ENCODE measurements at places on chromosomes 12 and 14.

- DNase-seq: peak; percentile 28
Observed at GRCh38 chr14:97655169-97655948, 858.2 kb downstream of the VRK1 start.

GRCh38 chr14:56085471-56085870 lies 32.7 kb upstream of the PELI2 start:
- DNase-seq: no peak

- no peak for DNase-seq
Observed at GRCh38 chr12:42648061-42648460, 58.5 kb upstream of the PRICKLE1 start.

- DNase-seq: peak; percentile 38
Observed at GRCh38 chr12:116294454-116295165, 17.1 kb upstream of the MED13L start.

GRCh38 chr14:91545204-91545603 lies 35.1 kb upstream of the PPP4R3A start:
- DNase-seq: no peak

DNA sequence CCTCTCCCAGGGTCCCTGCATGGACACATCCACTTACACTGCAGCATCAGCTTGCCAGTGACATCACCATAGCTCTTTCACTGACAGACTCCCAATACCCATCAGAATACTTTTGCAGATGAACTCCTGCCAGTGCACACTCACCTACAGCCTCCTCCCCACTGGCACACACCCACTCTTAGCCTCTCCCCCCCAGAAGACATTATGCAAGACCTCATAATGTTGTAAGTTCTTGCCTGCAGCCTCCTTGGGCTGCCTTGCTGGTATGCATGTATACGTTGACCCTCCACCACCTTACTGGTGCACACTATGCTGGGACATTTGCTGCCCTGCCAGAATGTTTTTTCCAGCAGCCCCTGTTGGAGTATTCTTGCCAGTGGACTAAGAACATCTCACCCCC lies 324.2 kb downstream of the AEBP2 start:
- DNase-seq: no peak

DNA sequence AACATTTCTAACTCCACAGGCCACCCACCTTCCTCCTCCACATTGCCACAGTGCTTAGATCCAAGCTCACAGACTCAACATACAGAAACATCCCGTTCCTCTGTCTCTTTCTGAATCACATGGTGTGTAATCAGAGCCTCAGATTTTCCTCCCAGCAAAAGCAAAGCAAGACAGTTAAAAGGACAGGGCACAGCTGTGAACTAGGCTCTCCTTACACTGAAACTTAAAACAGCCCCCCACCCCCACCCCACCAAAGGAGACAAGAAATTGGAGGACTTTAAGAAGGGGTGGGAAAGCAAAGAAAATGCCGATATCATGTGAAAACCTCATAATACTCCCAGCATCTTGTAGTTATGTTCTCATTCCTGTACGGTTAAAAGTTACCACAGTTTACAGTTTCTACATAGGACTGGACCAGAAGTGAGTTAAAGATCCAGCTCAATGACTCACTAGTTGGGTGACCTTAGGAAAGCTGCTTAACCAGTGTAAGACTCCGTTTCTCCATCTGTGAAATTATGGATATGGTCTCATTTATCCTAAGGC lies 4.8 kb downstream of the YBX3 start:
- DNase-seq: peak; percentile 87

DNA sequence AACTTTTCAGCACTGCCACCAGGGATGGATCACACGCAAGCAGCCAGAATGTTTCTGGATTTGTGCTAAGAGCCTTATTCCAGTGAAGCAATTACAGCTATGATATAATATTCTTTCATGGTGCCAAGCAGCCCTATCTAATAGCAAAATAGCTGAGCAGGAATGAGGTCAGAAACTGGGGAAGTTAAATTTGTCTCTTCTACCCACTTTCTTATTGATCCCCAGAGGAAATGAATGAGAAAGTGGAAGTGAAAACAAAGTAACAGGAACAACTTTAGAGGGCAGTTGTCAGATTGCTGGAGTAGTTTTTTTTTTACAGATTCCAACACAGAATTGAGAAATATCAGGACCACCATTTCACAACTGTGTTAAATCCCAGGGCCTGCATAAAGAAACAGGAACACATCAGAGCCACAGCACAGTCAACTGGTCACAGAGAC lies 44.8 kb downstream of the GCH1 start:
- no peak for DNase-seq

- no peak for DNase-seq
Observed at GRCh38 chr14:32399920-32400319, 70.8 kb downstream of the AKAP6 start.

- DNase-seq: no peak
Observed at GRCh38 chr14:106222311-106222710, 695.9 kb downstream of the TMEM121 start.

GRCh38 chr12:132071040-132071810 lies 72.9 kb downstream of the DDX51 start:
- DNase-seq: no peak

DNA sequence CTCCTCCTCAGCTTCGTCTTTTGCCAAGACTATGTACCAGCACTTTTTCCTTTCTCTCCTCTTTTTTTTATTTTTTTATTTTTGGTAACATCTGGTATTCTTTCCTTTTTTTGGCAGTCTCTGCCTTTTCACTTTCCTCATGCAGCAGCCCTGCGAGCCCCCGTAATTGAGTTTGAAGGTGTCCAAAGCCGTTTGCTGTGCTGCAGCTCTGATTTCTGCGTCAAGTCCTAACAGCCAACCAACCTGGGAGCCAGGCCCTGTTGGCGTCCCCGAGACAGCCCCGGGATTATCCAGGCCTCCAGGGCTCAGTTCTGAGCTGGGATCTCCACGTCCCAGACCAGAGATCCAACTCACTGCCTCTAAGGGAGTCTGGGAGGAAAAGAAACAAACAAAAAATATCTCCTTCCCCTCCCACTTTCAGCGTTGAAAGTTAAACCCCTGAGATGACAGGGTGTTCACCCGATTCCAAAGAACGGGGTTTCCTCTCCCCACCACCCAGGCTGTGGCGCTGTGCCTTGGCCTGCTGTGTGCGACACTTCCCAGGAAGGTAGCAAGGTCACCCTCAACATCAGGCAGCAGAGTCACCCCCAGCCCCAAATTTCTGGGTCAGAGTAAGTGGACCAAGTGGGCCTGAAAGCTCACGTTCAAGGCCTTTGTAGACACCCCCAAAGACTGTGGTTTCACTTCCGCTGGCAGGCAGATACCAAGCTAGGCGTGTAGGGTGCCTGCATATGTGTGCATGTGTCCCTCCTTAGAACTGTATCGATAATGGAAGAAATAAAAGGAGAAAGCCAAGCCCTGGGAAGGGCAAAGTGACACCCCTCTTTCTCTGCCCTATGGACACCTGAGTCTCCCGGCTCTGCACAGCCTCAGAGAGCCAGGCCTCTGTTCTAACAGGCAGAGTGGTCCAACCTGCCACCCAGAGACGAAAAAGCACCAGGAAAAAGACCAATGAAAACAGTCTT lies 11.1 kb downstream of the BCL11B start:
- peak; percentile 66 for DNase-seq

DNA sequence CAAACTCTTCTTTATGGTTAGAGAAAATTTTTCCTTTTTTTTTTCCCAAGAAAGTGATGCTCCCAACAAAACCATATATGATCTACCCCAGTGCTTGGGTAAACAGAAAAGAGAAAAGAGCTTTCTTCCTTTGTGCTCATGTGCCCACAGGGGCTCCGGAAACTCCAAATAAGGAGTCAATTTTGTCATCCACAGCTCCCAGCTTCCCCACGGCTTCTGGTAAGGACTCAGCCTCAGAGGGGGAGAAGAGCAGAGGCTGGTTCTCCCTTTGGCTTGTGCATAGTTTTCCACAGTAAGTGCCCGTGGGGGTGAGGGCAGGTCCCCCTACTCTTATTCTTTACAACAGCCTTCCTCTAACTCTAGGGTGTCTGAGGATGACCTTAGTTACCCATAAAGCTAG lies 13.3 kb upstream of the RGS6 start:
- no peak for DNase-seq

DNA sequence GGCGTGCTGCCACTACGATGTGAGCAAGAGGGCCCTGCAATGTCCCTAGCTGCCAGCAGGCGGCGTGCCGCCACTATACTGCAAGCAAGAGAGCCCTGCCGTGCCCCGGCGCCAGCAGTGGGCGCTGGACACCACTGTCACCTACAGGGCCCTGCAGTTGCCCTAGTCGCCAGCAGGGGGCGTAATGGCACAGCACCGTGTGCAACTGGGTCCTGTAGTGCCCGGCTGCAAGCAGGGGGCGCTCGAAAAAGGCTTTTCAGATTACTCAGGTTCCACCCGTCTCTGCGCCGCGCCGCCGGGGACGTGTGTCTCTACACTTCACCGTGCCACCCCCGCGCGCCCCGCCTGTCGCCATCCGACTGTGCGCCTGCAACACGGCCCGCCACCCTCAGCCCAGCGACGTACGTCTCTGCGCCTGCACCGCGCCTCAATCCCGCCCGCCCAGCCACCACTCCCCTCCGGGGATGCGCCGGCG lies 1356.9 kb downstream of the TMEM121 start:
- no peak for DNase-seq

DNA sequence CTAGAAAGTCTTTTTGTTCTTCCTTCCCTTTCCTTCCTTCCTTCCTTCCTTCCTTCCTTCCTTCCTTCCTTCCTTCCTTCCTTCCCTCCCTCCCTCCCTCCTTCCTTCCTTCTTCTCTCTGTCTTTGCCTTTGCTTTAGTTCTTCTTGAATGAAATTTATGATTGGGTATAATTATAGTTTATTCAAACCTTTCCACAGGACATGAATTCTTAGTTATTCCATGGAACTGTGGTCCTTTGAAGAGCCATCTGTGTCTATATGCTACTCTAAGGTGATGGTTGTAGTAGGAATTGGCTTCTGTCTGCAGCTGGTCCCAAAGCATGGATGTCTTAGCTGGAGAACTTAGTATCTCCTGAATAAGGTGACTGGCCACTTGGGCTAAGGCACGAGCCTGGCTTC lies 64.8 kb downstream of the IGF1 start:
- no peak for DNase-seq

DNA sequence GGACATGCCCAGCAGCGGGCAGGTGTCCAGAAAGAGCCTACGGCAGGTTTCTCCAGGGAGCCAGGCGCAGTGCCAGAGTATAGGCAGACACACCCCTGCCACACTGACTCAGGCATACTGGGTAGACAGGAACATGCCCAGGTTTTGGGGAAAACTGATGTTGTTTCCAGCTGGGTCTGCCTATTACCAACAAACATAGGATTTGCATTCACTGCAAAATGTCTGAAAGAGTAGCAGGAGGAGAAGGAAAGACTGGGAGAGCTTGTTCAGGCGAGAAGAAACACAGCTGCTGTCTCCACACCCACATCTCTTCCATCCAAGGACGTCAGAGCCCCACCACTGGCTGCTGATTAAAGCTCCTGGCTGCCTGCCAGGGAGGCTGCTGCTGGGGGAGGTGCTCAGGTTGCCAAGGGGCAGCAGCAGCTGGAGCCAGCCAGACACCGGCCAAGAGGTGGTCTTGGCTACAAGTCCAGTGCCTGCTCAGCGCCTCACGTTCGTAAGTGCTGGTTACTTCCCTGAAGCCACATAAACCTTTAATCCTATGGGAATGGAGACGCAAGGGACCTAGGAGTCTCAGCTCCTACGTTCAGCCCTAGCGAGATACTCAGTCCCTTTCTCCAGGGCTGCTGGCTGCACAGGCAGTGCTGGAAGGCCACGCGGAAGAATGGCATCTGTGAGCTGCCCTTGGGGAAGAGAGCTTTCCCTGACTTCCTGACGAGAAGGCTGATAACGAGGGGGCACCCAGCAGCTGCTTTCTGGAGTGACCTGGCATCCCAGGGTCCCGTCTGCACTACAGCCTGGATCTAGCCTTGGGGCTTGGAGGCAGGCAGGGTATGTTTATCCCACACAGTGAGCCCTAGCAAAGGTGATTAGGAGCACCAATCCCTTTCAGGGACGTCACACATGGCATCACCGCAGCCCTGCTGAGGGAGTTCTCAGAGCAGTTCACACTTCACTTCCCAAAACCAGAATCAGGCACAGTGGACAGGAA lies 58.1 kb downstream of the PLEKHG3 start:
- DNase-seq: peak; percentile 98

- no peak for DNase-seq
Observed at GRCh38 chr12:114384739-114385138, 21.2 kb downstream of the TBX5 start.

- DNase-seq: no peak
Observed at GRCh38 chr12:53226815-53227214, 5.2 kb downstream of the RARG start.

DNA sequence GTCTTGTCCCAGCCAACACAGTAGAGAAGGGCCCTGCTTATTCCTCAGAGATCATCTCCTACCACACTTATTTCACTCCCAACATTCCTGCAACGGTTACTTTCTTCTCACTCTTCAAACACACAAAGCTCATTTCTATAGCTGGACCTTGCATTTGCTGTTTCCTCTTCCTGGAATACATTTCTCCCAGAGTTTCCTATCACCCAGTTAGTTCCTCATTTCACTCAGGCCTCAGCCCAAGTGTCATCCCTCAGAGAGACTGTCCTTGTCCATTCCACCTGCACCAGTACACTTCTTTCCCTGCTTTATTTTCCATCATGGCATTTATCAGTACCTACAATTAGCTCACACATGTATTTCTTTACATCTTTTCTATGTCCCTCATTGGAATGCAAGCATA lies 14.7 kb upstream of the STK38L start:
- DNase-seq: no peak

GRCh38 chr14:82431031-82431430 lies 897.4 kb upstream of the SEL1L start:
- no peak for DNase-seq

GRCh38 chr14:103155010-103155409 lies 31.7 kb downstream of the TNFAIP2 start:
- no peak for DNase-seq

- no peak for DNase-seq
Observed at GRCh38 chr14:67787673-67788072, 28.7 kb downstream of the ZFYVE26 start.

DNA sequence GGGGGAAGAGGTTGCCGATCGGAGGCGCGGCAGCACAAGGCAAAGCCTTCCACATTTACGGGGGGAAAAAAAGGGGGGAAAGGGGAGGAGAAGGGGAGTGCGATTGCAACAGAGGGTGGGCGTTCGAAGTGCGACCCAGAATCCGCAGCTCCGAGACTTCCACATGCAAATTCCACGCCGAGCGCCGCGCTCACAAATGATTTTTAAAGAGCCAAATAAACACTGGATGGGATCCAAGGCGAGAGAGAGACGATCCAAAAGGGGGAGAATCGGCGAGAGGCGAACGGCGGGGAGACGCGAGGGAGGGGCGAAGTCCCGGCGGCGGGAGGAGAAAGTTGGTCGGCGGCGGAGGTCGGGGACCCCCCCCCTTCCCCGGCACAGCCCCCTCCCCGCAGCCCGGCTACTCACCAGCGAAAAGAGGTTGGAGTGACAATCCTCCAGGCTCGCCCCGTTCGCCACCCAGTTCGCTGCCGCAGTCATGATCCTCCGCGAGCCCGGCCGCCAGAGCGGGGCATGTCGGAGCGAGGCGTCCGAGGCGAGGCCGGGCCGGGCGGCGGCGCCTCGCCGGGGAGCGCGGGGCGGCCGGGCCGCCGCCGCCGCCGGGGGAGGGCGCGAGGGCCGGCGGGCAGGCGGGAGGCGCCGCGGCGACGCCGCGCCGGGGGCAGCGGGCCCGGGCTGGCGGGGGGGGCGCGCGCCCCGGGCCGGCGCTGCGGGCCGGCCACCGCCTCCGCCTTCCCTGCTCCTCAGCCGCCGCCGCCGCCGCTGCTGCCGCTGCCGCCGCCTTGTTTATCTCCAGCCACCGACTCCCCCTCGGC lies 634 bp downstream of the MED13L start:
- DNase-seq: peak; percentile 90

Data from tongue (tissue), 3 donors.